Activated gamma-delta T cell treated with Interleukin-2 at 50 U/mL for 16 hours (primary cell): ENCODE measurements at places on chromosomes 6 and 20.

DNA sequence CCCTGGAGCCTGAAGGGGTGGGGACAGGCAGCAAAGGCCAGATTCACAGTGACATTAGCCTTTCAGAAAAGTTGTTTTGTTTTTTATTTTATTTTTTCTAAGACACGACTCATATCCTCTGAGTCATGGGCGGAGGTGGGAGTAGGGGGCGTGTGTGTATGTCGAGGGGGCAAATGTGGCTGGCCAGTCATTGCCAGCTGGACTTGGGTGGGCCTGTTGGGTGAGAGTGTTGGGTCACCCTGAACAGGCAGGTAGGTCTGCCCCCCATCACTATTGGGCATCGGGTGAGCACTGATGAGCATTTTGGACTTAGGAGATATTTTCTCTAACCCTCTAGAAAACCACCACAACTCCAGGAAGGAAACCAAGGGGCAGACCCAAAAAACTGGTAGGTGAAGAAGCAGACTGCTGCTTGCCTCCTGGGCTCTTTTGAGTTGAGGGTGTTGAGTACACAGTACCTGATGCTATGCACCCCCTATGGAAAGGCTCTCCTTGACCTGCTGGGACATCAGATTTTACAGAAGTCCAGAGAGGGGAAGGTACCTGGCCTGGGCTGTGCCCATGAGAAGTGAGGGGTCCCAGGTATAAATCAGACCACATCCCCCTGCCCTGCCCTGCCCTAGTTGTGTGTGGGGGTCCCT is 5.6 kb downstream of the SMIM29 start:
- DNase-seq: no peak

DNA sequence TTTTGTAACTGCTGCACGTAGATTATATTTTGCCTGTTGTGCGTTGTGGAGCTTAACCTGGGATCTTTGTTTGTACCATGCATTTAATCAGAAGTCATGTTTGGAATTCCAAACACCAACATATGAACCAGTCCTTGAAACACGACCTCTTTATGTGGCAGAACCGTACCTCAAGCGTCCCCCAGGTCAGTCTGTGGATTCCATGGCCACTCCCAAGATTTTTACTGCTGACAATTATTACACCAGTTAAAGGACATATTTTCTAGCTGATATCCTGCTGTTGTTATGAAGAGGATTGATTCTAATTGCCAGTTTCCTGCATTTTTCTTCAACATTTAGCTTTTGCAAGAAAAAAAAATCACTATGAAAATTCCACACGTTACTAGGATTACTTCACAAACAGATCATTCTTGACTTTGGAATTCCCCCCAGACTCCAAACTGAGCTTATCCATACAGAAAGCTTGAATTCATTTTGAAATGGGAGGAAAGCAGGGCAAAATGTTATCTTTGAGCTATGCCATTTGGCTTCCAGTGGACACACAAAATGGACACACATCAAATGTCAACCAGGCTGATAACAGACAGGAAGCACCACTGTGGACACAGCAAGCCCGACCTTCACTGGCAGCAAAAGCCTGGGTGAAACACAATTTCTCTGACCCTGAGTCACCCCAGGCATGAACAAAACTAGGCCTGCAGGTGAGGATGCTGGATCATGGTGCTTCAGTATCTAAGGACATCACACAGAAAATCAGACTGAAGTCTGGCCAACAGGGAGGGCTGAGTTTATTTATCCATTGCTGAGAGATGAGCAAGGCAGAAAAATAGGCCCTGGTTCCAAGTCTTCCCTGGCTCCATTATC is 542.9 kb upstream of the JAG1 start:
- no peak for DNase-seq

- no peak for DNase-seq
These were observed 79.4 kb downstream of the GFOD1 start for GRCh38 chr6:13407709-13408695.

DNA sequence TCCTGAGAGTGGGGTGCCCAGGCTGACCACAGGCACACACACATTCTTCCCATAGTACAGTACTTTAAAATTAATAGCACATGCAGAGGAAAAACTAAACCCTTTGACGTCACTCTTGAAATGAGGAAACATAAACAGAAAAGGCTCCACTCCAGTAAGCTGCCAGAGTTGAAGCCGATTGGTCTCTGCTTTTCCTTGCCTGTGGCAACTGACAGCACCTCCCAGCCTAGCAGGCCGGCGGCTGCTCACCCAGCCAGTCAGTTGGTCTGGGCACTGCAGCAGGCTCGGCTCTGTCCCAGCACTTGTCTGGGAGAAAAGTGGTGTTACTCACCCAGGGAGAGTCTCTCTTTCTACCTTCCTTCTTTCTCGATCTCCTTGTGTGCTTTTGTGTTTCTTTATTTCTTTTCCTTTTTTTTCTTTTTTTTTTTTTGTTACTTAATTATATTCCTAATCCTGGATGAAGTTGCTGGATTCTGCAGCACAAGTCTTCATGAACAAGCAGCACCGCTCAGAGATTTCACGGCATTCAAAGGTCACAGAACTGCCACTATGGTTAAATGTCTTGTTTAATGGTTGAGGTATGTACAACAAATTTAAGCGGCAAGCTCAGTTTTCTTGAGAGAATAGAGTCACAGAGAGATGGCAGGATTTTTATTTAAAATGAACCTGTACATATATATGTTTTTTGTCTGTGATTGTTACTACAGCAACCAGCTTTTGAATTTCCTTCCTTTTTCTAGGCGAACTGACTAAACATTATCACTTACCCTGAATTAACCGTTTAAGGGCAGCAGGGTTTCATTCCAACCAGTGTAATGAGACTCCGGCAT is at the start of gene PDE7B:
Gene PDE7B (plus strand): TSS at position 260 of the 830 bp plus-strand sequence.
- DNase-seq: peak; percentile 8

- no peak for DNase-seq
These were observed 397.9 kb upstream of the ADGRB3 start for GRCh38 chr6:68237205-68237604.
